Activated T-cell treated with anti-CD3 and anti-CD28 coated beads, Interleukin-2, amount 50 U/mL, for 1 hour (primary cell): ENCODE measurements at places on chromosomes 16 and 17.

DNA sequence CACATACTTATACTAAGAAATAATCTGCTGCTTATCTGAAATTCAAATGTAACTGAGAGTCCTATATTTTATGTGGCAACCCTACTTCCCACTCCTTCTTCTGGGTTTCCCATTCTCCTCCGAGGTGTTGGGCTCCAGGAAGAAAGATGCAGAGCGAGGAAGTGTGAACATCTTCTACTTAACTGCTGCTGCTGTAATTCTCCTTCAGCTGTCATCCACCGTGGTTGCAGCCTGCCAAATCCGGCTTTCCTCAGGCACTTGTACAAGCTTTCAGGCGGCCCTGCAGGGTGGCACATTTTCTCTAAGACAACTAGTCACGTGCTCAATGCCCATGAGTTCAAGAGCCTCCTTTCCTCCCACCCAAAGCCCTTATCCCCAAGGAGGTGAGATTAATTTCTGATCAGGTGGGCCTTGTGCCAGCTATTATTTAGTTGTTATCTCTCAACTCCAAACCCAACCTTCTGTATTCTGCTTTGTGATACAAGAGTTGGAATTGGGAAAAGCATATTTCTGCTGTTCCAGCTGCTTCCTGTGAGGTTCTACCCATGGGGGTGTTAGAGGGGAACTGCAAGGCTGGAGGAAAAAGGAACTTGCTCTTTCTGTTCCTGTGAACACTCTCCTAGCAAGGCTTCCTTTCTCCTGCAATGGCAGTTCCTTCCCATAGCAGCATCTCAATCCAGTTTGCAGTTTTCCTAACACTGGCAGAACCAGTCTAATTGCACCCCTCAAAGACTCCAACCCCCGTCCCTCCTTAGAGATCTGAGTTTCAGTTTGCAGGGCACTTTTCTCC lies 67.6 kb upstream of the RBBP6 start:
- no peak for DNase-seq

GRCh38 chr16:82716361-82716855 lies 89.6 kb downstream of the CDH13 start:
- DNase-seq: no peak

DNA sequence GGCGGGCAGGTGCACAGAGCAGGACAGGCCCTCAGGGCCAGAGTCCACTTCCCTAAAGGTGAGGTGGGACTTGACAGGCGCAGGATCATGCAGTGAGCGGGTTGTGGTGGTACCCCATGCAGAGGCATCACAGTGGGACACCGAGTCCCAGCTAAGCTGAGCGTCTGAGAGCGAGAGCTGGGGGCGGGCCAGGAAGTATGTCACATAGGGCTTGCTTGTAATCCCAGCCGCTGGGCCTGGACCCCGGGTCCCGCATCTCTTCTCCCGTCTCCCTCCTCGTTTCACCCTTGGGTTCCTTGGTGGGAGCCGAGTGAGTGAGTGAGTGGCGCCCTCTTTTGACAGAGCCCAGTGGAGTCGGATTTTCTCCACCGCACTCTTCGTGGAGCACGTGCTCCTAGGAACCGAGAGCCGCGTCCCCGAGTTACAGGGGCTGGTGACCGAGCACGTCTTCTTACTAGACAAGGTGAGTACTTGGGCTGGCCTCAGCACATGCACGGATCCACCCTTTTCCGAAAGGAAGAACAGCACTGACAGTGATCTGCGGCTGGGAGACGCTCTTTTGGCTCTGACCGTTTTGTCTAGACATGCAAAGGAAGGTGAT lies 50.8 kb upstream of the ENDOV start:
- no peak for DNase-seq

DNA sequence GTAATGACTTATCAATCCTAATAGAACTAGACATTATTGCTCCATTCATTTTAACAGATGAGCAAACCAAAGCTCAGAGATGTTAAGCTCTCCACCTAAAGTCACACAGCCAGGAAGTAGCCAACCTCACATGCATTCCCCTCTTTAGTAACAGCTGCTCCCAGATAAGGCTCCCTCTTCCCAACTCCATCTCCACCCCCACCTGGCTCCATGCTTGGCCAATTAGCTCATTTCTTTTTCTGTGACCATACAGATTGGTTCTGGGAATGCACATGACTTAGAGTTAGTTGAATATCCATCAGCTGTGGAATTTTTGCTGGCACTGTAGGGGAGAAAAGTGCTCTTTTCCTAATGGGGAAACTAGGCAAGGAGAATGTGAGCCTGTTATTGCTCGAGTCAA lies 13.0 kb downstream of the CBLN1 start:
- DNase-seq: no peak

- no peak for DNase-seq
Observed at GRCh38 chr17:71828182-71828596, 292.6 kb upstream of the SOX9 start.

GRCh38 chr16:55081622-55082590 lies 151.2 kb downstream of the IRX5 start:
- no peak for DNase-seq

- peak; percentile 94 for DNase-seq
Observed at GRCh38 chr17:78140169-78141051, 5.8 kb upstream of the C17orf99 start.

DNA sequence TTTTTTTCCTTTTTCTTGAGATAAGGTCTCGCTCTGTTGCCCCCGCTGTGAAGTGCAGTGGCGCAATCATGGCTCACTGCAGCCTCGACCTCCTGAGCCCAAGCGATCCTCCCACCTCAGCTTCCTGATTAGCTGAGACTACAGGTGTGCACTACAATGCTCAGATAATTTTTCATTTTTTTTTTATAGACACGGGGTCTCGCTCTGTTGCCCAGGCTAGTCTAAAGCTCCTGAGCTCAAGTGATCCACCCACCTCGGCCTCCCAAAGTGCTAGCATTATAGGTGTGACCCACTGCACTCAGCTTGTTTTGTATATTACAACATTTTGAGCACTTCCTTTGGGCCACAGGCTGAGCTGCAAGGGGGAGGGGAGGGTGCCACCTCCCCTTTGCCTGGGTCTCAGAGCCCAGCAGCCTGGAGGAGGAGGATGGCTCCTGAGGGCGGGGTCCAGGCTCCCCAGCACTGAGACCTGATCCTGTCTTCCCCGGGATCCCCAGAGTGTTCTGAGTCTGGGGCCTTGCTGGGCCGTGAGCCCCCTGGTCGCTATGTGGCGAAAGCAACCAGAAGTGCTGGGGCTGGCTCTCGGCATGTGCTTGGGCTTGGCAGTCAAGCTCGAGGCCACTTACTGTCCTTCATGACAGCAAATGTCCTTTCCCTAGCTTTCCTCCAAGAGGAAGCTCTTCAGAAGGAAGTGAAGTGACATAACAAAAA lies 8.1 kb downstream of the DEF8 start:
- DNase-seq: no peak

DNA sequence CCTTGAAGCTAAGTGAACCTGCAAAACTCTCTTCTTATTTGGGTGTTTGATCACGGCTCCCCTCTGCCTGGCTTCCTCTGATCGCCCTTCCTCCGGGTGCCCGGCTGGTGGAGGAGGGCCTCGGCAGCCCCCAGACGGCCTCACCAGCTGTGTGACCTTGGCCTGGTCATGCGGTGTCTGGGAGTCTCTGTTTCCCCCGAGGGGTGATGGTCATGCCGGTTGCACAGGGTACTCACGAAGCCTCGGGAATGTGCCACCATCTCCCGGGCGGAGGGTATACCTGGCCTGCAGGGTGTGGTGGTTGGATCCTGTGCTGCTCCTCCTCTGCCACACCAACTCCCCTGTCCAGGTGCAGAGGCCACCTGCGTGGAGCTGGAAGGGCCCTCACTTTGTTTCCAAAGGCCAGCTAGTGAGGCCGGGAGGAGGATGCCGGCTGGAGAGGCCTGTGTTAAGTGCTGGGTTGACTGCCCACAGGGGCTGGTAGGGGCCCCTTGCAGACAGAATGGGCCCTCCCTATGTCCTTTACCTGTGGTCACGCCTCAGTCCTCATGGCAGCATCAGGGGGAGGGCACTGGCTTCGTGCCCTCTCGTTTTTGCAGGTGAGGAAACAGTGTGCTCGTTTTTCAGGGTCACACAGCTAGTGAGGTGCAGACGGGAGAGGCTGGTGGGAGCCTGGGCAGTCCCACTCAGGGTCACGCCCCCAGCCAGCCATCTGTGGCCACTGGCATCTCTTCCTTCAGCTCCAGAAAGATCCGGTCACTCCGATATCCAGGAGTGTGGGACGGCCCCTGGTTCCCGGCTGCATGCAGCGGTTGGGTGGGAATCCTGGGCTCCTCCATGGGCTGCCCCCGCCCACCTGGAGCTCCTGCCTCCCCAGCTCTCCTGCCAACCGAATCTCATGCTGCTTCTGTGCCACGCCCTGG lies 148.5 kb upstream of the GSE1 start:
- no peak for DNase-seq

GRCh38 chr17:81583589-81584342 lies 31.6 kb upstream of the FAAP100 start:
- DNase-seq: no peak

DNA sequence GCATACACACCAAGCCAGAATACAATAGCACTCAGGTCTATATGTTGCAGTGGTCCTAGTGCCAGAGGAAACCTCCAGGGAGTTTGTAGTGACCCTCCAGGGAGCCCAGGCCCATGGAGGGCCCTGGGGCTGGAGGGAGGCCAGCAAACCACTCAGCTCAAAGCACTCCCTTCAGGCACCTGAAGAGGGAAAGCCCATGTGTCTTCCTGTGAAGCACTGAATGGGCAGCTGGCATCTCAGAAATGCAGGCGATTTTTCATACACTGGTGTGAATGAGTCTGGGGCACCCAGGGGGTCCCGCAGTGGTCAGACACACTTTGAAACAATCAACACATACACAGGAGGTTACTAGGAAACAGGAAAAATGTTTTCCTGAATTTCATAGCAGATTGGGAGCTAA lies 12.8 kb downstream of the TBC1D26 start:
- DNase-seq: no peak

DNA sequence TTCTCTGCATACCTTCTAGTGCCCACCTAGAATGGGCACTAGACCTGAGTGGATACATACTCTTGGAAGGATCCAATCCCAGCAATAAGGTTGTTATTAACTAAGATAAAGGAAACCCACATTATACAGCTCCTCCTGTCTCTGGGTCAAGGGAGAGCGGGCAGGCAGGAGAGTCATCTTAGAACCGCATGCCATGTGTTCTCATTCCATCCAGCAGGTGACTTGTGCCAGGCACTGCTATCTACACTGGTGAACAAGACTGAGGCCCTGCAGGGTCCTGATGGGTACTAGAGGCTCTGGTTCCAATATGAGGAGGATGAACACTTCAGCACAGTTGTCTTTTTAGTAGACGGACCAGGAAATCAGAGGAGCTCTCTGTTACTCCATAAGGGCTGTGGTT lies 5.9 kb upstream of the CD300H start:
- no peak for DNase-seq

DNA sequence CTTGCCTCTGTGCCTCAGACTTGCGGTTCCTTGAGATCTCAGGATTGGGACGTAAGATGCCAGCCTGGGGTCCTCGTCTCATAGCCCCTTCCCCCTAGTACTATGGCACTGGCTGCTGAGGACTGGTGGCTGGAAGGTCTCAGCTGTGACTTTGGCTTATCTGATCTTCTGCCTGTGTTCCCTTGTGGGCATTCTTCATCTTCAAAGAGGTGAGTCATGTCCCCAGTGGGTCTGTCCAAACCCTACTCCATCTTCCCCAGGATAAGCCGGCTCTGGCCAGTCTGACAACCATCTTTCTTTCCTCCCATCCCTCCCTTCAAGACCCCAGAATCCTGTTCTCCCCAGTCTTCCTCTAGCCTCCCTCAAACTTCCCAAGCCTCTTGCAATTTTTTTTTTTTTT lies 3.6 kb downstream of the CD19 start:
- no peak for DNase-seq

GRCh38 chr16:86030116-86030515 lies 131.2 kb downstream of the IRF8 start:
- DNase-seq: no peak

DNA sequence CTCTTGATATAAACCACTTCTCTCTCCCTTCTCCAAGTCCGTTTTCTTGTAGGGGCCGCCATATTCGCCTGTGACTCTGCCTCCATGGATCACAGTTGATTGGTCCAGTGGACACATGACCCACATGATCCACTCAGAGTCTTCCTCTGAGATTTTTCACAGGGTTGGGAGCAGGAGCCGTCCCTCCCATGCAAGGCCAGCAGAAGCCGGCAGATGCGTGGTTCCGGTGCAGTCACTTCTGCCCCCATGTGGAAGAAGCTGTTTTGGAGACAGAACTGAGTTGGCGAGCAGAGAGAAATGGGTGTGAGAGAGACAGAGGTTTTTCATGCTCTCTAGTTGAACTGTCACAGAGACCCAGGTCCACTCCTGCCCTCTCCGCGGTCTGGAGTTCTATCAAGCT lies 83.3 kb downstream of the C16orf95 start:
- DNase-seq: no peak

DNA sequence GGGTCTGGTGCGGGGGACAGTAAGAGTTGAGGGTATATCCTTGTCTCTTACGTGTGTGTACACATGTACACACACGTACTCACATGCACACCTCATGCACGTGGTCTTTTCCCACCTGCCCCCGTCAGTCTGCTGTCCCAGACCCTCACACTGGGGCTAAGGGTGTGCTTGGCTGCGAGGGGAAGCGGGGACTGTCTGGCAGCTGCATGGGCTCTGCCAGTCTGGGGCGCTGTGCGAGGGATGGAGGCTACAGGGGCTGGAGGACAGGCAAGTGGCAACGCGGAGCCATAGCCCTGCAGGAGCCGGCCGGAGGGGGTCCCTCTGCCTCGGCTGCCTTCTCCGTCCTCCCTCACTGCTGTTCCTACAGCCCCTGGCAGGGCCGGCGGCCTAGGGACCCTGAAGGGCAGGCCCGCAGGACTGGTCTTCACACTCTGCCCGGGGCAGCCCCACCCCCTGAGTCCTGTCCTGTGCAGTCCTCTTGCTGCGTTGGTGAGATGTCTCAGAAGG lies 20.8 kb upstream of the SLC38A10 start:
- no peak for DNase-seq

DNA sequence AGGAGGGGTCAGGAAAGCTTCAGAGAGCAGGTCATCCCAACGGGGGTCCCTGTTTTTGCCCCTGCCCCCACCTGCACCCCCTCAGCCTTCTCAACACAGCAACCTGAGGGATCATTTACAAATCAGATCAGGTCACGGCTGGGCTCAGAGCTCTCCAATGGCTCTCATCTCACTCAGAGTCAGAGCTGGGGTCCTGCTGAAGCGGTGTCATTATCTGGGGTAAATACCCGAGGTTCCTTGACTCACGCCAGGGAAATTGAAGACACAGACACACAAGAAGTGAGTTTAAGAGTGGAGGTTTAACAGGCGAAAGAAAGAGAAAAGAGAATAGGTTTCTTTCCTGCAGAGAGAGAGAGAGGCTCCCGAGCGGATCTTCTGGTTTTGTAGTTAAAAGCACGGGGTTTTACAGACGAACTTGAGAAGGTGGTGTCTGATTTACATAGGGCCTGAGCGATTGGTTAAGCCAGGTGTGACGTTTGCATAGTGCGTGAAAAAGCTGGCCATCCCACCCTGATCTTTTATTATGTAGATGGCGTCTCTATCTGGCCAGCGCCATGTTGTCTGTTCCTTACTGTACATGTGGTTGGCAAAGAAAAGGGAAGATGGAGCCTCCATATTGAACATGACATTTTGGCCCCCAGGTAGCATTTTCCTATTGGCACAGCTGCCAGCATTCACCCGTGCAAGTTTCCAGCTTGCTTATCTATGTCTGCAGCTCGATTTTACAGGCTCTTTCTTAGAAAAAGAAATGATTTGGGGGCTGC lies 51.4 kb downstream of the WSB1 start:
- no peak for DNase-seq

GRCh38 chr16:10761373-10761772 lies 17.7 kb downstream of the NUBP1 start:
- no peak for DNase-seq
